ENCODE measurements at places on chromosomes 5 and 9.

- no peak for DNase-seq
Measured at GRCh38 chr9:136726631-136727191, 14.3 kb downstream of the DIPK1B start.

GRCh38 chr9:134325813-134326723 lies at the start of gene RXRA:
RXRA (plus strand) TSS chr9:134326455; CDS start chr9:134326632, 177 bp downstream.
- peak; percentile 34 for DNase-seq

GRCh38 chr5:152686931-152687330 lies 281.9 kb upstream of the NMUR2 start:
- DNase-seq: no peak

GRCh38 chr9:107504585-107505455 lies 15.3 kb upstream of the KLF4 start:
- no peak for DNase-seq

DNA sequence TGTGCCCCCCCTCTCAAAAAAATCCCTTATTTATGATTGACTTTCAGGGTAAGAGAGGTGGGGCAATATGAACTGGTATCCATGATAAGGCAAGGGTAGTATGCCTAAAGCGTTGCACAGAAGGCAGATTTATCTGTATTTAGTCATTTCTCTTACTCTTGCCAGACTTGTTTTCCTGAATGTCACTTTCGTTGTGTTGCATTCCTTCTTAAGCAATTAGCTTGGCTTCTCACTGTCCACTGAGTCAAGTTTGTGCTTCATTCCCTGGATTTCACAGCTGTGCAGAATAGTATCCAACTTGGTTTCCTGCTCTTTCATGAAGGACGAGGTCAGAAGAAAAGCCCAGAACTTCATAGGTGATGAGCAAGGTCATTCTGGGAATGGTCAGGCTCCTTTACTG lies 301.5 kb upstream of the ACTBL2 start:
- DNase-seq: no peak

DNA sequence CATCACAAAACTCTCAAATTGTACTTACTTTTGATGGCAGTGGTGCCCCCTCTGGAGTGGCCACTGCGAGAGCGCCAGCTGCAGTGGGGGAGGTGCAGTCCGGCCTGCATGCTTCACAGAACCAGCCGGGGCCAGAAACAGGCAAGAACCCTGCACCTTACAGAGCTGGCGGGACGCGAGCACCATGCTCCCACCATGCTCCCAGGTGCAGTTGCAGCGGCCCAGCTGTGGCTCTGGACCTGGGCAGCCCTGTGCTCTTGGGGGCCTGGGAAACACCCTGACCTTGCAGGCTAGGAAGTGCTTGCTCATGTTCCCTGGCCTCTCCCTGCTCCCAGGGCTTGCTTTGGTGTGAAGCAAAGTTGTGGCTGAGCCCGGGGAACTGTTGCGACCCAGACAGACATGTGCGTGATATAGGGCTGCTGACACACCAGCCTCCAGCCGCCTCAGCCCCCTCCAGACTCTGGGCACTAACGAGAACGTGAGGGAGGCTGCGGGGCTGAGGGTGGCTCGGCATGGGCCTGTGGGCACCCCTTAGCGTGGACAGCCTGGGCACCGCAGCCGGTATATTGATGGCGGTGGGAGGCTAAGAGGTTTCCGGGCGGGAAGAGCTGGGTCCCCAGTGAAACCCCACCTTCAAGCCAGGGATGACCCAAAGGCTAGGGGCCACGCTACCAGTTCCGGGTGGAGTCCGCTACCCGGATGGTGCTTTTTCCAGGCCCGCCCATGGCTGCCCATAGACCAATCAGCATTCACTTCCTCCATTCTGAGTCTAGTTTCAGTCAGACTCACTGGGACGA lies 1809.9 kb upstream of the ACO1 start:
- no peak for DNase-seq

- DNase-seq: no peak
Measured at GRCh38 chr9:93226819-93227218, 42.9 kb downstream of the WNK2 start.

GRCh38 chr9:94860678-94861588 lies 134.4 kb downstream of the AOPEP start:
- DNase-seq: no peak

DNA sequence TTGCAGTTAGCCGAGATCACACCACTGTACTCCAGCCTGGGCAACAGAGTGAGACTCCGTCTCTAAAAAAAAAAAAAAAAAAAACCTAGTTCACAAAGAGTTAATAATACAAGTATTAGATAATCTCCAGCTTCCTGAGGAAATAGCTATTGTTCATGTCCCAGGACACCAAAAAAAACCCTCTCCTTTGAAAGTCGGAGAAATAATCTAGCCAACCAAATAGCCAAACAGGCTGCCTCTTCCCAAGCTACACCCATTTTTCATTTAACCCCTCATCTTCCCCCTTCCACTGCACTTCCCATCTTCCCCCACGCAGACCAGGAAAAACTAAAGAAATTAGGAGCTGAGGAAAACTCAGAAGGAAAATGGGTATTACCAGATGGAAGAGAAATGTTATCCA lies 23.6 kb downstream of the CNOT8 start:
- no peak for DNase-seq

GRCh38 chr5:102742215-102742614 lies 12.9 kb upstream of the PAM start:
- DNase-seq: no peak

DNA sequence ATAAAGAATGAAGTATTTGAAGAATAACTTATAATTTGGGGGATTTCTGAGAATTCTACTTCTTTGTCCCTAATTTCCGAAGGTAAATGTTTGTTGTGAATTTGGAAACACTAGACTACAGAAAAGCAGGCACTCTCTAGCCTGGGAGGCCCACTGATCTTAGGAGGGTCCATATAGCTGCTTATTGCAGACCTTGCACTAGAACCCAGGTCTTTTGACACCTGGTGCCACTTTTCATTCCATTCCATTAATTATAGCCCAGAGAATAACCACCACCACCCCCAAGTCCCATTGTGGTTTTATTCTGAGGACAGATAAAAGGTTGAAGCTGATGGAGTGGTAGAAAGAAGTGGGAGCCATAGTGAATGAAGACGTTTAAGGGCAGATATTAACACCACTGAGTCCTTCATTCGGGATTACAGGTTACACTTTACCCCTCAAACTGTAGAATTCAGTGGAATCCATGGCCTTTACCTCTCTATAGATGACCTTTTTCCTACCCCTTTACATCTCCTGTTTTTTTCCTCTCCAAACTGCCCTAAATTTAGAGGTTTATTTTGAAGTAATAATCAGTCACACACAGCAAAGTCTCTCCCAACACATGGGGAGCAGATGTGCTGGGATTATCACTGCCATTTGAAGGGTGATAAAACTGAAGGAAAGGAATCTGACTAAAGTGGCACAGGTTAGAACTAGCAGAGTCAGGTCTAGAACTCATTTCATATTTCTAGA lies 12.0 kb upstream of the PSMD5 start:
- DNase-seq: no peak

GRCh38 chr9:93520523-93520922 lies 55.9 kb upstream of the PHF2 start:
- DNase-seq: no peak

GRCh38 chr5:1195916-1196315 lies 5.5 kb upstream of the SLC6A19 start:
- DNase-seq: no peak

DNA sequence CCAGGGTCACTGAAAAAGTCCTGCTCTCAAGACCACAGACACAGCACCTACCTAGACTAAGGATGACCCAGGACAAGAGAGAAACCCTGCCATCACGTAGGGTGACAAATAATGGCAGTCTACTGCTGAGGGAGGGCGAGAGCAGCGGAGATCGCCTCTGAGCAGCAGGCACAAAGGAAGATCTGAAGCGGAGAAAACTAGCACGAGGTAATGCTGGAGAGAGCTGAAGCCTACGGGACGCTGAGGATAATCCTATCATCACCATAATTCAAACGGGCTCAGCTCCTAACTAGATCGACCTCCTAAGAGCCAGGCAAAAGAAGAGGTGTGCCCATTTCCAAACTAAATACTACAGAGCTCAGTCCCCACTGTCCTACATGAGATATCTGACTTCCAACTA lies 41.3 kb downstream of the FBXO10 start:
- no peak for DNase-seq

GRCh38 chr9:4618700-4619099 lies 43.4 kb upstream of the PLPP6 start:
- DNase-seq: no peak

DNA sequence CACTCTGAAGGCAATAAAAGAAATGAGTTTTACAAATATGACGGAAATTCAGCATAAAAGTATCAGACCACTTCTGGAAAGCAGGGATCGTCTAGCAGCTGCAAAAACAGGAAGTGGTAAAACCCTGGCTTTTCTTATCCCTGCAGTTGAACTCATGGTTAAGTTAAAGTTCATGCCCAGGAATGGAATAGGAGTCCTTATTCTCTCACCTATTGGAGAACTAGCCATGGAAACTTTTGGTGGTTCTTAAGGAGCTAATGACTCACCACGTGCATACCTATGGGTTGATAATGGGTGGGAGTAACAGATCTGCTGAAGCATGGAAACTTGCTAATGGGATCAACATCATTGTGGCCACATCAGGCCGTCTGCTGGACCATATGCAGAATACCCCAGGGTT lies 93.5 kb upstream of the RGMB start:
- no peak for DNase-seq

- DNase-seq: no peak
Measured at GRCh38 chr9:98838868-98839565, 31.5 kb downstream of the GALNT12 start.

- DNase-seq: peak; percentile 11
Measured at GRCh38 chr9:74770508-74771261, 117.0 kb downstream of the TRPM6 start.

DNA sequence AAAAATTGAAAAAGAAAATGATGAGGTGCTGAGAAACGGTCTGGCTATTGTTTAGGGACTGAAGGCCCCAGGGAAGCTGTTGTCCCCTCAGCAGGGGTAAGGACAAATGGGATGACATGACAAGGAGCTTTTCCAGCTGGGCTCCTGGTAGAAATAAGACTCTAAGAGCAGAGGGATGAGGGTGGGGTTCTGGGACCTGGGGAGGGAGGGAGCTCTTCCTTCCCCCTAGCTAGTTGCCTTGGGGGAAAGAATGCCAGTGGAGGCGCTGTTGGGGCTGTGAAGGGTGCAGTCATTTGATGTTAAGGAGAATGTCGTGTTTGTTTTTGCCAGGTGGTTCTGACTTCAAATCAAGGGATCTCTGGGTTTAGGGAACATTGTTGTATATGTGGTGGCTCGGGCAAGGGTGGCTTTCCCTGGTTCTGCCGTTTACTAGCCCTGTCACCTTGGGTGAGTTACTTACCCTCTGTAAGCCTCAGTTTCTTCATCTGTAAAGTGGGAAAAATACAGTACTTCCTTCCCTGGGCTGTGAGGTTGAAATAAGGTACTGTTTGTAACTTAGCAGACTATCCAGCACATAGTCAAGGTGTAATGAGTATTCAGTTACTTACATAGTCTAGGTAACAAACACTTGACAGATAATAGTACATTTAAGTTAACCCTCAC lies 47.8 kb downstream of the WWC1 start:
- no peak for DNase-seq

GRCh38 chr5:136799806-136800372 lies 434.5 kb upstream of the TRPC7 start:
- DNase-seq: no peak

GRCh38 chr9:137244486-137245449 lies 3.7 kb downstream of the TUBB4B start:
- DNase-seq: no peak

GRCh38 chr9:117616431-117616831 lies 87.8 kb upstream of the TLR4 start:
- no peak for DNase-seq

DNA sequence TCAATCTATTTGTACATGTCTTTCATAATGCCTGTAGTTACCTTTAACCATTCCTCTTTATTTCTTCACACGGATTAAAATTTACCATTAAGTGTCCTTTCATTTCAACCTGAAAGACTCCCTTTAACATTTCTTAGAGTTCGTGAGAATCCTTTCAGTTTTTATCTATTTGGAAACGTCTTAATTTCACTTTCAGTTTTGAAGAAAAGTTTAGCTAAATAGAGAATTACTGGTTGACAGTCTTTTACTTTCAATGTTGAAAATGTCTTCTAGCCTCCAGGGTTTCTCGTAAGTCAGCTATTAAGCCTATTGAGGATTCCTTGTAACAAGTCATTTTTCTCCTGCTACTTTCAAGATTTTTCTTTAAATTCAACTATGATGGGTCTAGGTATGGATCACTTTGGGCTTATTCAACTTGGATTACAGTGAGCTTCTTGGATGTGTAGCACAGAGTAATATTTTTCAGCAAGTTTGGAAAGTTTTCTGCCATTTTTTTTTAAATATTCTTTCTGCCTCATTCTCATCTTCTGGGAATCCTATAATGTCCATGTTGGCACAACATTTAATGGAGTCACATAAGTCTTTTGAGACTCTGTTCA lies 48.5 kb downstream of the RFX3 start:
- DNase-seq: no peak

GRCh38 chr5:110572729-110573128 lies 153.7 kb downstream of the TMEM232 start:
- DNase-seq: no peak

GRCh38 chr9:88721025-88721424 lies 186.0 kb downstream of the NXNL2 start:
- no peak for DNase-seq

DNA sequence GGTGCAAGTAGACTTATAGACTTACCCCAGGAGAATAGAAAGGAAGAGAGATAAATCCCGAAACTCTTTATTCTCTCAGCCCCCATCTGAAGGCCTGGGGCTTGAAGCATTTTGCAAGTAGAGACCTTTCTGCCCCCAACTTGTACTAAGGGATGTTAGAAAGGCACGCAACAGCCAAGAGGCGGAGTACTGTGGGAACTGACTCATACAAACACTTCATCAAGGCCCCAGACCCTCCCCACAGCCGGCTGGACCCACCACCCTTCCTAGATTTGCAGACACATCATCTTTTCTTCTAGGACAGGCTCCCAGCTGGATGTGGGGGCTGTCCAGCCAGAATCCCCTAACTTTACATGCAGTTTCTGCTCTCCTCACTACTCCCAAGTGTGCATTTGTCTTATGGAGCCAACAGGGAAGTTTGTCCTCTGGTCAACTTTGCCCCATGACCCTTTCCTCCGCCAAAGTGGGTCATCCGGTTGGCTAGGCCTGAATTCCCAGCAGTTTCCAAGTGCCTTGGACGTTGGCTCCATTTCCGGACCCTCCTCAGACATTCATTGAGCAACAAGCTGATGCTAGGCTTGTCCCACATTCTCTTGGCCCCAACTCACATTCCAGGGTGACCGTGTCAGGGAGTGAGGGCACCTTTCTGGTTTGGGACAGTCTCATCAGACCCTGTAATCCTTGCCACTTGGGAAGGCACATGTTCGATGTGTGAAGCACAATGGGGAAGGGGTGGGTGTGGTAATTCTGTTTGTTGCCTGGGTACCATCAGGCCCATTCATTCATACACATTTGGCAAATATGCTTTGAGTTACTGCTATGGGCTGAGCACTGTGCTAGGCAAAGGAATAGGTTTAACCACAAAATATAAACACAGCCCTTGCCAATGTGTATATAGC lies 64.6 kb downstream of the ABLIM3 start:
- DNase-seq: no peak

DNA sequence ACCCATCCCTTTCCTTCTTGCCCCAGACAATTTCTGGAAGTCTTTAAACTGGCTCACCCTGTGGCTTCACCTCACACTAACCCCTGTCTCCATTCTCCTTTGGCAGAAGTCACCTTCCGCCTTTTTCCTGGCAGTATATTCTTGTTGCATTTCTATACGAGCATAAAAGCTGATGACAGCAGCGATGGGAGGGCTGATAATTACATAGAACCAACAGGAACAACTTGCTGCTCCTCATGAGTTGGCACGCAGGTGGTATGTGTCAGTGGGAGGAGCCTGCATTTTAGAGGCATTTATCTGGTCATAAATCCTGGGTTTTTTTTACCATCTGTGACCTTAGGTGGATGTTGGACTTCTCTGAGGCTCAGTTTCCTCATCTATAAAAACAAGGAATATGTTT lies 61.4 kb upstream of the CKMT2 start:
- no peak for DNase-seq

All from stimulated activated CD4-positive, alpha-beta T cell treated with anti-CD3 and anti-CD28 coated beads, Interleukin-1b, Interleukin-23, amount 100 ng/mL, for 1 hour (primary cell).